ENCODE measurements at places on chromosomes 12 and 14. TPM values are rescaled to one million over a fixed set of nuclear protein-coding genes. Genes with fewer than 3 reads are reported as not detected.

DNA sequence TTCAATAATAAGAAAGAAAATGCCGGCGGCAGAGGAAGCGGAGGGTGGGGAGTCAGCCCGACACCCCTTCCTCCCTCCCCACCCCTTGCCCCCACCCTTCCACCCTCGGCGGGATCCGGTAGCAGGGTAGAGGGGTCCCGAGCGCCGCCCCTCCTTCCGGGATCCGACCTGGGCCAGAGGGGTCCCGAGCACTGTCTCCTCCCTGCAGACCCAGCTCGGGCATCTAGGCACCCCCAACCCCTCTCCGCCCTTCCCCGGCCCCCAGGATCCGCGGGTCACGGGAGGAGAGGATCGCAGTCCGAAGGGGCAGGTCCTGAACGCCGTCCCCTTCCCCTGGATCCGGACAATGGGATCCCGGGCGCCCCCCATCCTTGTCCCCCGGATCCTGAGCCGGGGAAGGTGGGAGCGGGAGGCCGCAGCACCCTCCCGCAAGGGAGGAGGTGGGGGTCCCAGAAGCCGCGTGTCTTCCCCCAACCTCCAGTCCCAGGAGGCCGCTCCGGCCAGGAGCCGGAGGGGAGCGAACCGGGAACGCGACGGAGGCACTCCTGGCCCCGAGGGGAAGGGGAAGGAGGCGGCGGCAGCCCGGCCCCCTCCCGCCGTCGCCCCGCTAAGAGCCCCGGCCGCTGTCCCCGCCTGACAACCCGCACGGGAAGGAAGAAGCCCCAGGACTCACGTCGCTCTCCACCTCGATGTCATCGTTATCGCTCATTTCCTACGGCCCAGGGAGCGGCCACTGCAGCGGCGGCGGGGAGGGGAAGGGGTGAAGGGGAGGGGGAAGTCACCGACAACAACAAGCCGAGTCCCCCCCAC, 481 bp downstream of the MAX start:
- H3K4me1 ChIP-seq, result peaks cover 8% of the 10 kb centered on the region
- H3K4me3 ChIP-seq, result peak overlapping the region; percentile 97
- H3K27me3 ChIP-seq, result peaks cover 8% of the 10 kb centered on the region
- H3K36me3 ChIP-seq, result no peaks in the 10 kb centered on the region
- peak; percentile 38 for DNase-seq

- H3K36me3 ChIP-seq, result peaks cover 8% of the 10 kb centered on the region
- peak overlapping the region; percentile 69 for H3K27ac ChIP-seq
- peak; percentile 39 for DNase-seq
- H3K4me3 ChIP-seq, result no peak overlapping the region
- peaks cover 15% of the 10 kb centered on the region for H3K4me1 ChIP-seq
These were observed 47.2 kb upstream of the KTN1 start for GRCh38 chr14:55532645-55533344.

DNA sequence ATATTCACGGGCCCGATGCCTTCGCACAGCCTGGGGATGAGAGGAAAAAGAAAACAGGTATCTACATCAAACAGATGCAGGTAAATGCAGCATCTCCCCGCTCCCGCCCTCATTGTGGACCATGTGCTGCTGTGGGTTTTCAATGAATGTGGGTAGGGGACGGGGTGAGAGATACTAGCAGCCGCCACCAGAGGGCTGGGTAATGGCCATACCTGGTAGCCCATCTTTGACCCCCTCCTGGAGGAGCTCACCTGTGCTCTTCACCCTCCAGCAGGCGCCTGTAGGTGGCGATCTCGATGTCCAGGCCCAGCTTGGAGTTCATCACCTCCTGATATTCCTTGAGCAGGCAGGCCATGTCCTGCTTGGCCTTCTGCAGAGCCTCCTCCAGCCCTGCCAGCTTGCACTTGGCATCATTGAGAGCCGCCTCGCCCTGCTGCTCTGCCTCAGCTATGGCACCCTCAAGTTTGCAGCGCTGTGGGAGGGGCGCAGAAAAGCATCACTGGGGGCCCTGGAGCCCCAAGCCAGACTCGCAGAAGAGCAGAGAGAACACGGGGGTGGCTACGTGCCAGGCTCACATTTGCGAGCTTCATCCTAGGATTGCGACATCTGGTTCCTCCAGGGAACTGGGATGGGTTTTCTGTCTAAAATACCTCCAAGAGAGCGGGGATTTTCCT, 10.2 kb downstream of the KRT82 start:
- DNase-seq, result no peak
- H3K4me3 ChIP-seq, result no peak overlapping the region
- H3K27me3 ChIP-seq, result peaks cover 5% of the 10 kb centered on the region
- no peak overlapping the region for H3K27ac ChIP-seq

DNA sequence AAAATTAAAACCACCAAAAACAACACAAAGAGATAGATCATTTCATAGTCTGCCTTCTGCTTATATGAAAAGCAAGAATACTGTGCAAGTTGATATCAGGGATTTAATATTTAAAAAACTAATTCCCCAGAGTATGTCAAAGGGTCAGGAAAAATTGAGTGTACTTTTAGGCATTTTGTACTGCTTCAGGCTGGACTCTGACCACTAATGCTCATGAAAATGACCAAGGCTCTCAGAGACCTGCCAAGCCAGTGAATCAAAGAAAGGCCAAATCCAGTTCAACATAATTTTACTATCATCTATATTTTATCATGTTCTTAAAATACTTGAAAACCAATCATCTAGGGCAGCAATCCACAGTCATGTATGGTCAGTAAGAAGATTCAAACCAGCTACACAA, 66.0 kb downstream of the TTC7B start:
- no peaks in the 10 kb centered on the region for H3K4me1 ChIP-seq
- H3K27ac ChIP-seq, result no peak overlapping the region
- no peak for DNase-seq
- H3K4me3 ChIP-seq, result no peak overlapping the region
- no peaks in the 10 kb centered on the region for H3K27me3 ChIP-seq

- no peaks in the 10 kb centered on the region for H3K36me3 ChIP-seq
- peaks cover 23% of the 10 kb centered on the region for H3K4me1 ChIP-seq
- DNase-seq, result no peak
These were observed 146.4 kb downstream of the FOXN3 start for GRCh38 chr14:89270439-89271227.

DNA sequence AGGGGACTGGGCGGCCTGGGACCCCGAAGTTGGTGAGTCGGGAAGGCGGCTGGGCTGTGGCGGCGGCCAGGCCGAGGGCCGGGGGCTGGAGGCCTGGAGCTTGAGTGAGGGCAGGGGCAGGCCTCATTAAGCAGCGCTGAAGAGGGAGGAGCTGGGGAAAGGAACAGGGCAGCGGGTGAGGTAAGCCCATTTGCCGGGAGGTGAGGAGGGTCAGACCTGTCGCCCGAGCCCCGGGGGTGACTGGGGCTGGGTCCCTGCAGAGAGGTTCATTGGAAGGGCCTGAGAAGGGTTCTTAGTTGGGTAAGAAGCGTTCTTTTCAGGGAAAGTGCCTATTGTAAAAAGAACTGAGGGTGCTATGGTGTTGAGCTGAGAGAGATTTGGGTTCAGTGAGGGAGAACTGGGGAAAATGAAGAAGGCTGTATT, 441 bp downstream of the RAB5B start:
- H3K4me3 ChIP-seq, result no peak overlapping the region
- H3K4me1 ChIP-seq, result peaks cover 11% of the 10 kb centered on the region
- H3K27ac ChIP-seq, result no peak overlapping the region

- peaks cover 9% of the 10 kb centered on the region for H3K36me3 ChIP-seq
- H3K27me3 ChIP-seq, result no peaks in the 10 kb centered on the region
- H3K4me1 ChIP-seq, result no peaks in the 10 kb centered on the region
- no peak overlapping the region for H3K4me3 ChIP-seq
- no peak for DNase-seq
These were observed 264.7 kb downstream of the ZFP36L1 start for GRCh38 chr14:68528040-68528687.

DNA sequence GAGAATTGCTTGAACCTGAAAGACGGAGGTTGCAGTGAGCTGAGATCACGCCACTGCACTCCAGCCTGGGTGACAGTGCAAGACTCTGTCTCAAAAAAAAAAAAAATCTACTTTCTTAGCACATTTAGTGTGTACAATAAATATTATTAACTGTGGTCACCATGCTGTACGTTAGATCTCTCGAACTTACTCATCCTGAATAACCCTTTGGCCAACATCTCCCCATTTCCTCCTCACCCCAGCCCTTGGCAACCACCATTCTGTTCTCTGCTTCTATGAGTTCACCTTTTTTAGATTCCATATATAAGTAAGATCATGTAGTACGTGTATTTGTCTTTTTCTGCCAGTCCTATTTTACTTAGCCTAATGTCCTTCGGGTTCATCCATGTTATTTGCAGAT, 13.4 kb downstream of the FUT8 start:
- H3K4me3 ChIP-seq, result no peak overlapping the region
- DNase-seq, result no peak
- no peaks in the 10 kb centered on the region for H3K27me3 ChIP-seq
- H3K36me3 ChIP-seq, result no peaks in the 10 kb centered on the region

DNA sequence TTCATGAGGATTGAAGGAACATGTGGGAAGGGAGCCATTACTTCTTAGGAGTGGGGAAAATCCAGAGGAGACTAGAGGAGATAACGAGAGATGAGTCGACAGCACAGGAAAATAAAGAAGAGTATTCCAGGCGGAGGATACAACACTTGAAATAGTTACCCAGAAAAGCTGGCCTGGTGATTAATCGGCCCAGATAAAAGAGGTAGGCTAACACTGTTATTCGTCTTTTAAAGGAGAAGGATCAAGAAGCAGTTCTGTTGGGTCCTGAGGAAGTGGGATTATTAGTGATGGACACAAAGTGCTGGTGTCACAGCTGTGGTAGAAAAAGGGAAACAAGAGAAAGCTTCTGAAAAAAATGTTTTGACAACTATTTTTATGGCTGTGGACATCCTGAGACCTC, 425.3 kb downstream of the ZFP36L1 start:
- H3K27ac ChIP-seq, result no peak overlapping the region
- no peak overlapping the region for H3K4me3 ChIP-seq
- peaks cover 20% of the 10 kb centered on the region for H3K4me1 ChIP-seq
- H3K27me3 ChIP-seq, result peaks cover 3% of the 10 kb centered on the region

DNA sequence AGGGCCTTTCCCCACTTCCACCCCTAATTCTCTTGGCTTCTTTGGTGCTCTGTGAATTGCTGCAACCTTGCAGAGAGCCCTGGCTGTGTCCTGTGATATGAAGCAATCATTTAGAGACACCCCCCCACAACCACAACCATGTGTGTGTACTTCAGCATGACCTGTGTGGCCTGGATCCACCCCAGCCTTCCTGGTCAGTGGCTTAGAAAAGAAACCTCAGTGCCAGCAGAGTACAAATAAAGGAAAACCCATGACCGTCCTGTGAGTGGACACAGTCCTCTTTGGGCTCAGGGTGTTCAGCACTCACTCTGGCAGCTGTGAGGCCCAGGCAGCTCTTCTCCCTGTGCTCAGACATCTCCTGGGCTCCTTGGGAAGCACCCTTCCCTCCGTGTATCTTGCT, 206.6 kb upstream of the DIO3 start:
- H3K27ac ChIP-seq, result no peak overlapping the region
- no peak for DNase-seq
- peaks cover 14% of the 10 kb centered on the region for H3K36me3 ChIP-seq
- no peak overlapping the region for H3K4me3 ChIP-seq

The ARG2 gene
- total RNA-seq, result 78.7 TPM

The ANO4 gene
- total RNA-seq, result 38.0 TPM

The FAM181A gene
- not detected for total RNA-seq

The REP15 gene
- total RNA-seq, result 1.6 TPM

The GALNT6 gene
- 0.39 TPM for total RNA-seq

Measured in glutamatergic neuron (in vitro differentiated cells).